ENCODE measurements at places on chromosomes 4 and X. TPM values are rescaled to one million over a fixed set of nuclear protein-coding genes. Genes with fewer than 3 reads are reported as not detected.

BEND4 gene
- total RNA-seq: not detected

NFXL1 gene
- total RNA-seq: 3.7 TPM

RAI2 gene
- total RNA-seq: 0.42 TPM

NIPAL1 gene
- total RNA-seq: 3.1 TPM

GLOD5 gene
- total RNA-seq: not detected

CFAP299 gene
- 1.9 TPM for total RNA-seq

RGN gene
- total RNA-seq: not detected

IGFBP7 gene
- total RNA-seq: 172 TPM

DNA sequence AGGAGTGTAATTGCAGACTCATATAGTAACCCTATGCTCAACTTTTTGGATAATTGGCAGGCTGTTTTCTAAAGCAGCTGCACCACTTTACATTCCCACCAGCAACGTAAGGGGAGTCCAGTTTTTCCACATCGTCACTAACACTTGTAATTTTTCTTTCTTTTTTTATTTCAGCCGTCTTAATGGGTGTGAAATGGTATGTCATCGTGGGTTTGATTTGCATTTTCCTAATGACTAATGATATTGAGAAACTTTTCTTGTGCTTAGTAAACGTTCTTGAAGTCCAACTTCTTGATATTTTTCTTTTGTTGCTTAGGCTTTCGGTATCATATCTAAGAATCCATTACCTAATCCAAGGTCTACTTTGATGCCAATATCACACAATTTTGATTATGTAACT is 95.3 kb upstream of the IL1RAPL1 start:
- DNase-seq: no peak

DNA sequence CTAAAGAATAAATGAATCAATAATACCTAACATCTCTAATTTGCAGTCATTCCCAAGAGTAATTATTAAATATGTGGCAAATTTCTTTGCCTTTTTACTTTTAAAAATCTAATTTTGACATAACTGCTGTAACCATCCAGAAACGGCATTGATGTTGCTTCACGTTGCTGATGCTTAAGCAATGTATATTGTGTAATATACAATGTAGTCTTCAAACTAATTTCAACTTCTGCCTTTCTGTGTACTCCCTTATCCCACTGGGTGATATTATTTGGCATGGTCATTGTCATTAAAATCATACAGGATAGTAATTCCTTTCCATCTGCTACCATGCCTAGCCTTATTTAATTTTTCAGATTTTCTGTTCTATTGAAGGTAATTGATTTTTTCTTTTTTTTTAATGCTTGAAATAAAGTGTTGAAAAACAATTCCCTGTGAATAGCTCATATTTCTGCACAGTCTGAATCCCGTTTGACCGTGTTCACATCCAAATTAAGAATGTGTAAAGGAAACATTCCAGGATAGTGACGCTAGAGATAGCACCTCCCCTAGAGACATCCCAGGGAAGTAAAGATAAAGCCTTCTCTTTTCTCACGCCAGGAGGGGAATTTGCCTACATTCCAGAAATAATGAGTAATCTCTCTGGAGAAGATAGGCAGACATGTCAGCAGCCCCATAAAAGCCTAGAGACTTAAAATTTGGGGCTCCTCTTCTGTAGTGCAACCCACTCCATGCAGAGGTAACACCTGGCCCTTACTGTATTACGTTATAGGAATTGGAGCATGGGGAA is 8.6 kb downstream of the FAM200B start:
- peak; percentile 77 for DNase-seq

DNA sequence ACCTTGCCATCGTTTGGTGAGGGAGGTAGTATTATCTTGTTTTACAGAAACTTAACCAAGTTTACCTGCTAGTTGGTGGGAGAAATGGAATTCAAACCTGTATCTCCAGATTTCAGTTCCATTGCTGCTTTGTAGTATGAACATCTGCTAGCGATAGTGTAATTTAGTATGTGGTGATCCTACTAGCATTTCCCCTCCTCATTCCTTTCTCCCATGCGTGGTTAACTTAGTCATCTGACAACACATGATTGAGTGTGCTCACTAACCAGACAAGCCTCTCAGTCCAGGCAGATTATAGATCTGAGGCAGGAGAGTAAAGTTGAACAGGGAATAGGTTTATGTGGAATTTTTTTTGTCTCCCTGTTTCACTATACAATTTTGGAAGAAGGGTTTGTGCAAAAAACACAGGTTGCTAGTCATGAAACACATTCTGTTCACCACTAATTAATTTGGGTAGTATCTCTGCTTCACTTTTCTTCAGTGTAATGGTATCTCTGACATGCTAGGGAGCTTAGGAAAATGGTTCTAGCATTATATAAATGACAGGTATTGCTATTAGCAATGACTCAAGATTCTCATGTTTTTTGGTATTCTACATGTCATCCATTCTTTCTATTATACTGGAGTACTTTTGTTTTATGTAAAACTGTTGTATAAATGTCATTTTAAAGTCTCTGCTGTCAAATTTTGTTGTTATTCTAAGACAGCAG is 21.7 kb downstream of the RBPJ start:
- DNase-seq: peak; percentile 87

DNA sequence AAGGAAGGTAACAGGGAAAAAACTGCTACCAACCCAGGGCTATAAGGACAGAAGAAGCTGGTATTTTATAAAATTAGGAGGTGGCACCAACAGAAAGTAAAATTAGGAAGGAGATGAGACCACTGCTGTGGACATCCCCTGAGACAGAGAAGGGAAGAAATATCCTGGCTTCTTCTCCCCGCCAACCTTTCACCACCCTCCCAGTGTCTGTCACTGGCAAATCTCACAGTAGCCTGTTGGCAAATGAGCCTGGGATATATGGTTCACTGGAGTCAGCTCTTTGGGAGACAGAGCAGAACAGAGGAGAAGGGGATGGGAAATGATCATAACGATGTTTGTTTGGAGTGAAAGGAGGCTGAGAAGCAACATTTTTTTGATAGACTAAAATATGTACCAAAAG is 190.9 kb upstream of the PACRGL start:
- no peak for DNase-seq

- peak; percentile 0 for DNase-seq
Measured at GRCh38 chrX:26922278-26922677, 540.9 kb downstream of the PPP4R3C start.

GRCh38 chr4:146846882-146847281 is 98.8 kb downstream of the TTC29 start:
- DNase-seq: no peak

DNA sequence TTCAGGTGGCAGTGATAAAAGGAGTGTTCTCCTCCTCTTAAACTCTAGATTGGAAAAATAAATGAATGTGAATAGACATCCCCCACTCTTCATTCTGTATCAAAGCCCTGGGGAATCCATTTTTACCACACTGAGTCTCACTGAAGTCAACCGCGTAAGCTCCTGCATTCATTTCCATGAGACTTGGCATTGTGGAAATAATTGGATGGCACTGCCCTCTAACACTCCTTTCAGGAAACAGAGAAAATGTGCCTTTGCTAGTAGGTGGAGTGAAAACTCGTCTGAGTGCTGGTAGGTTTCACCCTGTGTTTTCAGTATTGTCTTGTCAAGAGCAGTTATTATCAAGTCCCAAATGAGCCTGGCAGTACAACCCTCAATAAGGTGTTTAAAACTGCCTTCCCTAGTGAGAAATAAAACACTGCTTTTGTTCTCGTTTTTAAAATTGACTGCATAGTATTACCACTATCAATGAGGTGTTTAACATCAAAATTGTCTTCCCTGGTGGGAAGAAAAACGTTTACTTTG is 9.7 kb upstream of the CDKN2AIP start:
- no peak for DNase-seq

- no peak for DNase-seq
Measured at GRCh38 chr4:81757691-81758090, 286.0 kb upstream of the RASGEF1B start.

DNA sequence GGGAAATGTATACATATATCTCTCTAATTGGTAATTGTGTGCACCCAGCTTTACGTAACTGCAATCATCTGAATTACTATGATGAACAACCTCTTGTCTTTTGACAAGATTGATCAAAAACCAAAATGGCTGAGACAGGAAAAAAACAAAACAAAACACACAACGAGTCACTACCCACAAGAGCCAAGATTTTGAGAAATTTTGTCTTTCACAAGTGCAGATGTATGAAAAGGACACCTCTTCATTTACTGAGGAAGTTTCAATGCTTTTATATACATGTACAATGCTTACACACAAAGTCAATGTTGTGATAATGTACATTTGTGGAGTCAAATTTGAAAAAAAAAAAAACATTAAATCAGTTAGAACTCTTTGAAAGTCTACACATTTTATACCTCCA is 224.6 kb downstream of the SCFD2 start:
- DNase-seq: no peak

- no peak for DNase-seq
Measured at GRCh38 chr4:98930311-98930865, 1.5 kb upstream of the EIF4E start.

- DNase-seq: no peak
Measured at GRCh38 chrX:35442421-35442820, 355.7 kb upstream of the MAGEB16 start.

- DNase-seq: no peak
Measured at GRCh38 chrX:46488712-46489111, 56.5 kb downstream of the ZNF674 start.

- no peak for DNase-seq
Measured at GRCh38 chr4:106194801-106195200, 121.2 kb downstream of the TBCK start.

GRCh38 chrX:148513661-148514060 is 13.2 kb downstream of the AFF2 start:
- no peak for DNase-seq

DNA sequence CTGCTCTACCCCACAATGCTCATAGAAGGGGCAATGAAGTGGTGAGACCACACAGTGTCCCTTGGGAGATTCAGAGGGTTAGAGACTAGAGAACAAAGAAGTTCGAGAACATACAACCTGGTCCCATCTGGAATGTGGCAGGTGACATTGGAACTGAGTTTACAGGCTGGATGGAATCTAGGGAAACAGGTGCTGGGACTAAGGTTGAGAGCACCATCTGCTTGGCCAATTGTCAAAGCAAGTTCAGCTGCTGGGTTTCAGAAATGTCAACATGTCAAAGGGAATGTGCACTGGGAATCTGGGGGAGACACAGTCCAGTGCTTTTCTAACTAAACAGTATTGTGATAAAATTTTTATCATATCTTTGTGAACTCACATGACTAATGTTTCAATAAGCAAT is 15.9 kb upstream of the FAM13A start:
- DNase-seq: peak; percentile 70

DNA sequence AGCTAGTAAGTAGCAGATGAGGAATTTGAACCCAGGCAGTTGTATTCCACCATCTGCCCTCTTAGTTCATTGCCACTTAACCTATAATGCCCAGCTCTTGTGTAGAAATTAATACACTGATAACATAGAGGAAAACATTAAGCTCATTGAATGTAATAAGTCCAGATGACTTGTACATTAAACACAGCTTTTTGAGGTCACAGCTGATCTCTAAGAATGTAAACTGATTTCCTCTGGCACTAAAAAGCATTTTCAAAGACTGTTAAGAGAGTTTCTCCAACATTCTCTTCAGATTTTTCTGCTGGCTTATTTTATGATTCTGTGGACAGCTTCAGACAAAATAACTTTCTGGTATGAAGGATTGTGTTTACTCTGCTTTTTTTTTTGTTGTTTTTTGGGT is 42.7 kb downstream of the HPRT1 start:
- no peak for DNase-seq

DNA sequence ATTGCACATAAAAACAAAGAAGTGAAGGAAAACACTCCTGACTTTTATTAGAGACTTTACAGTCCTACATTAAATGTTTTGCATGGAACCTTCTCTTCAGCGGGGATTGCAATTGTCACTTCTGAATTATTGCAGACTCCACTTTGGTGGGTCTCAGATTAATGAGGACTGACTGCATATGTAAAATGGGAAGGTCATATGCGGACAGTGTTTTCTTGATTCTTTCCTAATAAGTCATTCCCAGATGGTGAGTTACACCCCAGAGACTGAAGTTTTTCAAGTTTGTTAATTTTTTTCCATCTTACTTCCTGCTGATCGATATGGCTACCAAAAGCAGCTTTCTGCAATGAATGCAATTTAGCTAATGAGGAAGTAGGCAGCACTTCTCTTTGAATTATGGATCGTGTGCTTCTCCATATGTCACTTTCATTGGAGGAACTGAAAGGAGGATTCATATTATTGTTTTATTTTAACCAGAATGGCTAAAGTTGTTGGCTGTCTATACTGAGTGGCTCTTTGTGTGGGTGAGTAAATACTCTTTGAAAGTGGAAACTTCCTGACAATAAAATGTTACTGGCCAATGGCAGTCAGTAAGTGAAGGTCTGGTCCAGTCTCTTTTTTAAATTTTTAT is 119.3 kb upstream of the CLNK start:
- no peak for DNase-seq

DNA sequence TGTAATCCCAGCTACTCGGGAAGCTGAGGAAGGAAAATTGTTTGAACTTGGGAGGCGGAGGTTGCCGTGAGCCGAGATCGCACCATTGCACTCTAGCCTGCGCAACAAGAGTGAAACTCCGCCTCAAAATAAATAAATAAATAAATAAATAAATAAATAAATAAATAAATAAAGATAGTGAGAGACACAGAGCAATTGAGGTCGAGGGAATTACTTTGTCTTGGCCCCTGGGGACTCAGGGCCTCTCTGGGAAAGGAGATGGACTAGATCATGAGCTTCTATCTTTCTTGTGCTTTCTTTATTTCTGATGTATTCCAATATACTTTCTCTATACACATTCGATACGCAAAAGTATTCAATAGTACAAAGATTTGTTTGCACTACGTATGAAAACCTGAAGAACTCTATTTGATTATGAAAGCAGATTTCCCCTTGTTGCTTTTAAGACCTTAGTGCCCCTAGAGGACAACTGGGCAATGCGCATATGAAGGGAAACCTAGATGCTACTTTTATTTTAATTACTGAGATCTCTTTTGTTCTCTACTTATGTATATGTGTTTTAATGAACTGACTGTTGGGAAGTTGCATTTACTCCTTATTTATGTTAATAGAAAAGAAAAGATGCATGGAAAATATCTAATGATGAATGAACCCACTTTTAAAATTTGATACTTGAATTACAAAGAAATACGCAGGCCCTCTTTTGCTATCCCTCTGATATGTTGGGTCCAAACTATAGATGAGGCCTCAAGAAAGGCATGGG is 12.8 kb upstream of the ELOVL6 start:
- DNase-seq: peak; percentile 55

DNA sequence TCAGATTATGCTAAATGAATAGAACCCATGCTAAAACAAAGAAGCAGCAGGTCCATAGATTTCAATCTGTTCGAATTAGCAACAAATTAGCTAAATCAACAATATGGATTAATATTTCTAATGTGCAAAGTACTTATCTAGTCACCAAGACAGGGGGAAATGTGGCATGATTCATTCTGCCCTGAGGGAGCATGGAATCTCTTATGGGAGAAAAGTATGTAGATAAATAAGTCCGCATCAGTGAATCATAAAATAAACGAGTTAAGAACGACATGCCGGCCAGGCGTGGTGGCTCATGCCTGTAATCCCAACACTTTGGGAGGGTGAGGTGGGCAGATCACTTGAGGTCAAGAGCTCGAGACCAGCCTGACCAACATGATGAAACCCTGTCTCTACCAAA is 102.1 kb downstream of the ANOS1 start:
- DNase-seq: no peak

GRCh38 chr4:108372681-108373080 is 203.9 kb upstream of the LEF1 start:
- no peak for DNase-seq

- DNase-seq: no peak
Measured at GRCh38 chr4:107896646-107897045, 34.7 kb upstream of the CYP2U1 start.
